Forelimb muscle (tissue), 1 donor: ENCODE measurements at places on chromosomes 4 and X. TPM values are rescaled to one million over a fixed set of nuclear protein-coding genes. Genes with fewer than 3 reads are reported as not detected.

DNA sequence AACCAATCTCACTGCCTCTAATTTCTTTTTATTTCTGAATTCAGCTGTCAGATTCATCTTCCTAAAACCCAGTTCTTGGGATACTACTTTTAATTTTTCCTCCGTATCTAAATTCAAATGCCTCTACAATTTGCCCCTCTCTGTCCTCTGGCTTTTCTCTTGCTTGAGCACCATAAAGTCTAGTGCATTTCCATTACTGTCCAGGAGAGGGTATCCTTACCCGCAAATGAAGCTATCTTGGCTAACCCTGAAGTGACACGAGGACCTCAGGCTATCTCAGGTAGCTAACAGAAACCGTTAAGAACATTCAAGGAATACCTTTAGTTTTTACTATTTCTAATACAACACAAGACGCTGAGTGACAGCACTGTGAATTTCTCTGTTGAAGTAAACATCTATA, 49.4 kb upstream of the PRR32 start:
- no peak for DNase-seq

- no peak for DNase-seq
Observed at GRCh38 chrX:19904778-19905367, 17.5 kb upstream of the SH3KBP1 start.

DNA sequence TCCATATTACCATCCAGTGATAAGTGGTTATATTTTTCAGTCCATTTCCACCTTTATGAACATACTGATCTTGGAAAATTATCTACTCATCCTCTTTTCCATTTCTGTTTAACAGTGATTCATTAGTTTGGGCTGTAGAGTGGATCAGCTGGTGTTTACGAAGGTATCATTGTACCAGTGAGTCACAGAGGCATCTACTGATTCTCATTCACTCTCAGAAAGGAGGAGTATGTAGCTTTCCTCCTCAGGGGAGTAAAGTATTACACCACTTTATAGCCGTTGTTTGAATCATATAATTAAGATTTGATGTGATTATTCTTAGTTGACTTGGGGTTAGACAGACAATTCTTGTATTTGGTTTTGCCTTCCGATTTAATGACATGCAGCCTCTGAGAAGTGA, 74.7 kb downstream of the GALNT7 start:
- no peak for DNase-seq

DNA sequence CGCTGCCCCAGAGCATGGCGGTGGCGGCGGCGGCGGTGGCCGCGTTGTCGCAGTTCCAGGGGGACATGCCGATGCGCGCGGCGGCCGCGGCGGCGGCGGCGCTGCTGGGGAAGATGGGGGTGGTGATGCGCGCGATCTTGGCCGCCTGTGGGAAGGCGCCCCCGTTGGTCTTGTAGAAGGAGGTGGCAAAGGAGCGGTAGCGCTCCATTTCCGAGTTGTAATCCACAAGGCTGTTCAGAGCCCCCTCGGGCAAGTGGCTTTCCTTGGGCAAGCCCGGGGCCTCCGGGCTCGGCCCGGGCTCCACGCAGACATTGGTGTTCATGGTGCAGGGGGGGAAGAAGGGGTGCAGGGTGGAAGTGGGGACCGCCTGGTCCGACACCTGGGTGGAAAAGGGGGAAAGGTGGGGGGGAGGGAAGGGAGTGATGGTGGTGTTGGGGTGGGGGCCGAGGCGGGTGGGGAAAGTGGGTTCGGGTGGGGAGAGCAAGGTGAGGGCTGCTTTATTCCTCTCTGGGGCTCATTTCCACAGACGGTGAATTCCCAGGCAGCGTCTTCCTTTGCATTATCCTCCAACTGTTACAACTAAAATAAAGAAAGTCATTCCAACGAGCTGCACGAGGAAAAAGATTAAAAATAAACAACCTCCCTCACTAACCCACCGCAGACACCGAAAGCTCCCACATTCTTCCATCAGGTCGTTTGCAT, 3.1 kb downstream of the CXXC4 start:
- DNase-seq, result no peak

DNA sequence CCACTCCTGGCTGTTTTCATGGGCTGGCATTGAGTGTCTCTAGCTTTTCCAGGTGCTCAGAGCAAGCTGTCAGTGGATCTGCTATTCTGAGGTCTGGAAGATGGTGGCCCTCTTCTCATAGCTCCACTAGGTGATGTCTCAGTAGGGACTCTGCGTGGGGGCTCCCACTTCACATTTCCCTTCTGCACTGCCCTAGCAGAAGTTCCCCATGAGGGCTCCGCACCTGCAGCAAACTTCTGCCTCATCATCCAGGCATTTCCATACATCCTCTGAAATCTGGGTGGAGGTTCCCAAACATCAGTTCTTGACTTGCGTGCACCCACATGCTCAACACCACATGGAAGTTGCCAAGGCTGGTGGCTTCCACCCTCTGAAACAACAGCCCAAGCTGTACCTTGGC, 13.8 kb downstream of the GLRA3 start:
- DNase-seq, result no peak

CHIC1 gene
- polyA plus RNA-seq, result 8.1 TPM

SYNPO2 gene
- 162 TPM for polyA plus RNA-seq
